ENCODE measurements at places on chromosomes 7 and 10. TPM values are rescaled to one million over a fixed set of nuclear protein-coding genes. Genes with fewer than 3 reads are reported as not detected.
A peak's percentile ranks its signal among the peaks of the same experiment; 100 is the strongest.

- no peak for DNase-seq
These were observed 239.1 kb downstream of the ZMYND11 start for GRCh38 chr10:374354-374753.

DNA sequence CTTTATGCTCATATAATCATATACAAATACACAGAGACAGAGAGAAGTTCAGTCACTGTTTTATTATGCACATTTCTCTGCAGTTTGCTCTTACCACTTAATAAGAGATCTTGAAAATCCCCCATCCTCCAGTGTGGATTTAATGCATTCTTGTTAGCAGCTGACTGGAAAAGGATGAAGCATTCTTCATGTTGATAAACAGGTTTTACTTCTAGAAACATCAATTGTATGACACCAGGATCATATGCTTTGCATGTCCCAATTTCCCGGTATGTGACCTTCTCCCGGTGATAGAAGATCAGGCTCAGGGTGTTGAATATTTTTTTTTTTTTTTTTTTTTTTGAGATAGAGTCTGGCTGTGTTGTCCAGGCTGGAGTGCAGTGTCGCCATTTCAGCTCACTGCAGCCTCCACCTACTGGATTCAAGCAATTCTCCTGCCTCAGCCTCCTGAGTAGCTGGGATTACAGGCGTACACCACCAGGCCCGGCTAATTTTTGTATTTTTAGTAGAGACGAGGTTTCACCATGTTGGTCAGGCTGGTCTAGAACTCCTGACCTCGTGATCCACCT is 6.2 kb upstream of the CREB3L2 start:
- no peak for DNase-seq

DNA sequence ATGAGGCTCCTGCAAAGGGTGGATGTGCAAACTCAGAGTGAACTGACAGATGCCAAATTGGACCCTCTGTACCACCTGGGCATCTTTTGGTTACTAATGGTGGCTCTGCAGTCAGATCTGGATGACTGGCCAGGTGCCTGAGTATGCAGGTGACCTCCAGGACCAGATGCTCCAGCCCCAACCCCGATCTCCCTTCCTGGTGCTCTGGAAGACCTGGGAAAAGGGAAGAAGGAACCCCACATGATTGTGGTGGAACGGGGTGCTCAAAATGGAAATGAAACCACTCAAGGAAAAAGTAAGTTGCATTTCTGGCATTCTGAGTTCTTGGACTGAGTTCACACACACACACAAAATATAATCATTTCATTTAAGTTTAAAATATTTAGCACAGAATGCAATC is 9.8 kb upstream of the AEBP1 start:
- DNase-seq = no peak

DNA sequence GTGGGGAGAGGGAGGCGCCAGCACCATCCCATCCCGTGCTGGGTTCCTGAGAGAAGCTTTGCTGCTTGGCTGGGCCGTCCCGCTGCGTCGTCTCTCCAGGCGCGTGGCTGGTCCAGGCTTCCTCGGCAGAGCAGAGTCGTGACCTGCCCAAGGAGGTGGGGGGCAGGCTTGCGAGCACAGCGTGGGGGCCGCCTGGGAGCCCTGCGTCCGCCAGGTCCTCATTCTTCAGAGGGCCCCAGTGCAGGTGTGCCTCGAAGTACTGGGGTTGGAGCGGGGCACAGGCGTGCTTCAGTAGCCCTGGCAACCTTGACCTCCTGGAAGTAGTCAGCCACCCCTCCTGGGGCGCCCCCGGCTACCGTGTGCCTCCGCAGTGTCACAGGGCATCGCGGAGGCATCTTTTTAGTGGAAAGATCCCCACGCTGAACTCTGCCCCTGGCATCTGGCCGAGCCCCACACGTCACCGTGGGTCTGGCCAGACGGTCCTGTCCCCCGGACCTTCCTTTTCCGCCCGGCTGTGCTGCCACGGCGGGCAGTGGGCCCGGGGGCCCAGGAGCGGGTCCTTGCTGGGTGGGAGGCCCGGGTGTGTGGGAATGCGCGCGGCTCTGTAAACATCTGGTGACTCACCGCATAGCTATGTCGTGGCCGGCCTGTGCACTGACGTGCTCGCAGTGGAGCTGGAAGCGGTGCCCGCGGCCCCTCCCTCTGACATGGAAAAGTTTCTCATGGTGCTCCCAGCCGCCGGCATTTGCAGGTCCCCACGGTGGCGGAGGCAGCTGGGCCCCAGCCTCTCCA is 6.4 kb downstream of the MAFK start:
- peak; percentile 89 for DNase-seq

GRCh38 chr7:19623676-19624075 is 85.2 kb downstream of the POLR1F start:
- no peak for DNase-seq

GRCh38 chr10:127332631-127333030 is 136.2 kb upstream of the INSYN2A start:
- DNase-seq = no peak

The ZNF239 gene
- 8.1 TPM for total RNA-seq

The CFAP69 gene
- 19.1 TPM for total RNA-seq
